ENCODE measurements at places on chromosomes 11 and 22. TPM values are rescaled to one million over a fixed set of nuclear protein-coding genes. Genes with fewer than 3 reads are reported as not detected.

DNA sequence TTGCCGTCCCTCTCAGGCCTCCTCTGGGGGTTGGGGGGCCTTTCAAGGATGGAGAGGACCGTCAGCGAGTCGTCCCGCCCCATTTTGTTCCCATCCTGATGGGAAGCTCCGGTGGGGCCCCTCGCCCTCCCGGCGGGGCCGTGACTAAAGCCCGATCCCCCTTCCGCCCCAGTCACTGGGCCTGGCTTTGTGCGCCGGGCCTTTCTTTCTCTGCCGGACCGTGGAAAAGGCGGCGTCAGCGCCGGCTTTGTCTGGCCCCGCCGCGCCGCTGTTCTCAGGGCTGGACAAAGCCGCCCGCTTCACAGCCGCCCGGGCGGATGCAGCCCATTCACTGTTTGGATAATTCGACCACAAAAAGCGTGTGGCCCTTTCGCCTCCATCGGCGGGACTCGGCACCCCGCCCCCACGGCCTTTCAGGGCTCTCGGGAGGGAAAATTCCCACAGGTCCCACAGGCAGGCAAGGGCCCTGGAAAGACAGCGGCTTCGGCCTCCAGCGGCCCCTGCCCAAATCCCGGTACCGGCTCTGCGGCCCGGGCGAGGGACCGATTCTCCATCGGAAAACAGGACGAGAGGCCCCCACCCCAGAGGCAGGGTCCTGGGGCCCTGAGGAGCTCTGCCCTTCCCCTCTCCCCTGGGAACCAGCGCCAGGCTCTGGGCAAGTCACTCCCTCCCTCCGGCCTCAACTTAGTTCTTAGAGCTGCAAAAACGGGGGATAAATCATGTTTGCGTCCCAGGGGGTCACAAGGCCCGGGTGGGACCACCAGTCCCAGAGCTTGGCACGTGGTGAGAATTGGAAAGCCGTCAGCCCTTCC lies 87.2 kb downstream of the WNT7B start:
- DNase-seq = peak; percentile 13

The CAPRIN1 gene
- 356 TPM for total RNA-seq

DNA sequence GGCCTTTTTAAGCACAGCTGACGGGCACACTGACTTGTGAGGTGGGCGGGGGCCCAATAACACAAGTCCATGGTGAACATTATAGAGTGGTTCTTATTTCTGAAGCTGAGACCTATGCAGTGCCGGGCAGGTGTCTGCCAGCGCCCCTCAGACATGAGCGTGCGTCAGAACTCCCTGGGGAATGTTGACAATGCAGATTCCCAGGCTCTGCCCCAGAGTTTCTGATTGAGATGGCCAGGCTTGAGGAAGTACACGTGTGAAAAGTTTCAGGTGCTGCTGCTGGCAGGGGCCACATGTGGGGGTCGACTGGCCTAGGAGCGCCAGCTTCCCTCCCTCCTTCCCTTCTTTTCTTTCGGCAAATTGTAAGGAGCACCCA lies 46.2 kb downstream of the TPCN2 start:
- DNase-seq = no peak

DNA sequence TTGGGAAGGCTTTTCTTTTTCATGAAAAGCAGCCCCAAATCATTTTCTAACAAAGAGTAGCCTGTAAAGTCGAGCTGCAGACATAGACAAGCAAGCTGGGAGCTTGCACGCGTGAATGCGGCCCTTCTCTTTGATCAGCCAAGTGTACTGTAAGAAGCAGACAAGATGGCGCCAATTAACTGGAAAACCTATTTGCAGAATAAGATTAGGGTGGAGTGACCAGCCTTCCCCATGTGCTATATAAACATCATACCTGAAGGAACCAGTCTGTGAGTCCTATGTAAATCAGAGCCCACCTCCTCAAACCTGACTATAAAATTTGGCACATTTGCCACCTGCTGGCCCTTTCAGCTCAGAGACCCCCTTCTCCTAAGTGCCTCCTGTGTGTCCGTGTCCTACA lies 982.7 kb downstream of the OPCML start:
- no peak for DNase-seq

- no peak for DNase-seq
Measured at GRCh38 chr11:114316980-114317786, 21.0 kb downstream of the NNMT start.

The JHY gene
- total RNA-seq = 2.9 TPM
